Globus pallidus (tissue), 1 donor: ENCODE measurements at places on chromosomes 16 and 17.
A peak's percentile ranks its signal among the peaks of the same experiment; 100 is the strongest.

- DNase-seq, result no peak
Measured at GRCh38 chr17:1271030-1271423, 783 bp downstream of the BHLHA9 start.

DNA sequence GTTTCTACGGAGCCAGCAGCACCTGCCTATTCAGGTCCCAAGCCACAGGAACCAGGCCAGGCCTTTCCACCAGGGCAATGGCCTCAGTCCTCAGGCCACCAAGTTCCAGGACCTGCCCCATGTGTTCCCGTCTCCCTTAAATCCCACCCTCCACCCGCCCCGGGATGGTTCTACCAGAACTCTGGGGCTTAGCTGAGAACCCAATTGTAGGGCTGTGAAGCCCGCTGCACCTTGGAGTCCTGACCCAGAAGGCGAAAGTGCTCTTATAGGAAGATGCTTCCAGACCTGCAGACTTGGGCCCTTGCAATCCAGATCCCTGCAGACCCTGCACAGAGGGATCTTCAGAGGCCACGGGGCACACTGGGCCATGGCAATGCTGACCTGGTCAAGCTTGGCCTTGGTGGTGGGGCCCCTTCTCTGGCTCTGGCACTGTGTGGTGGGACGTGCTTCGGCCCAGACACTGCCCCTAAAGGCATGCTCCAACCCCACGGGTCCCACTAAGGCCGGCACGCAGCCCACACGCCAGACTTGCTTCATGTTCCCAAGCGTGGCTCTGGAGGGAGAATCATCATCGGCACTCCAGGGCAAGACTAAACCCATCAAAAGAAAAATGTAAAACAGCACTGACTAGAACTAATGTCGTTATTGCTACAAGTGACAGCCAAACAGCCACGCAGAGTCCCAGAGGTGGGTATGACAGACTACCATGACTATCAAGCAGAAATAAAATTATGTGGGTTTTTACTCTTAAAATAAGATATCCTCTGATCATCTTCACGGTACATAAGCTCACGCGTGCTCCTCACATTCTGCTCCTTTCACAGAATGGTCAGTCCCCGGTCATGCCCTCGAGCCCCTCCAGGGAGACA lies 41.3 kb upstream of the ATP2A3 start:
- no peak for DNase-seq

DNA sequence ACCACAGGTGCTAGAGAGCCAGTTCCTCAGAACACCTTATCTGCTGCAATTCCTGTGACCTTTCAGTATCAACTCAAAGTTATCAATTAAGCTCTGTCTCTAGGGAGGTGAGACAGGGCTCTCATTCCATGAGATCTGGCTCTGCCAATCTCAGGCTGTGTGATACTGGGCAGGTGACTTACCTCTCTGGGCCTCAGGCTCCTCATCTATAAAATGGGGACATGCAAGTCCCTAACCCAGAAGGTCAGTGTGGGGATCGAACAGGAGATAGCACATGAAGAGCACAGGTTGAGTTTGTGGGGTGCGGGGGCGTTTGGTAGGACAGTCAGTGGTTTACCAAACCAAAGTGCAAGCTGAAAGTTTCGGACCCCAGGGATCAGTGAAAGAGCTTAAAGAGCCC lies 319.3 kb upstream of the CCL2 start:
- no peak for DNase-seq

- DNase-seq, result no peak
Measured at GRCh38 chr17:29059281-29059680, 16.3 kb downstream of the PIPOX start.

GRCh38 chr16:63921737-63922295 lies 1200.0 kb downstream of the CDH11 start:
- no peak for DNase-seq

DNA sequence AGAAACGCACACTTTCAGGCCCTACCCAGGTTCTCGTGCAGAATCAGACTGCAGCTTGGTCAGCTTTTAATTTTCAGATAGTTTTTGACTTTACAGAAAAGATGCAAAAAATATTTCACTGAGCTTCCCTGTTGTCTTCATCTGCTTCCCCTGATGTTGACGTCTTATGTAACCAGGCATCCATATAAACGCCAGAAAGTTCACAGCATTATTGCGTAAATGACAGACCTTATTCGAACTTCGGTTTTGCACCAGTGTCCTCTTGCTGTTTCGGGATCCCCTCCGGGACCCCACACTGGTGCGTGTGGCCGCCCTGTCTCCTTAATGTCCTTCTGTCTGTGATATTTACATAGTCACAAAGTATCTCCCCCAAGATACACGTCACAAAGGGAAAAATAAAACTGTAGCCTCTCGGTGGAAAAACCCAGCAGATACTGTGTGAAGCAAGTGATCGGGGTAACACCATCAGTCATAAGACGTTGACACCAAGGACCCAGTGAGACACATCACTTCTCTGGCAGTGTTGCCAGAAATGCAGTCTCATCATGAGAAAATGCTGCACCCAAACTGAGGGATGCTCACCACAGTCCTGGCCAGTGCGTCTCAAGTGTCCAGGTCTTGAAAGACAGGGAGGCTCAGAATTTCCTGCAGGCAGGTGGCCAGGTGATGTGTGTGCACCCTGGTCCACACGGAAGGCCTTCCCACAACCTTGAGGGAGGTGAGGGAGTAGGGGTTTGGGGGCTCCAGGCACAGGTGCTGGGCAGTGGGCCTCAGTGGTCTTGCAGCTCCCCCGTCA lies 4.3 kb downstream of the BANP start:
- DNase-seq, result no peak

- peak; percentile 9 for DNase-seq
Measured at GRCh38 chr16:57893559-57894389, 77.2 kb downstream of the CNGB1 start.

DNA sequence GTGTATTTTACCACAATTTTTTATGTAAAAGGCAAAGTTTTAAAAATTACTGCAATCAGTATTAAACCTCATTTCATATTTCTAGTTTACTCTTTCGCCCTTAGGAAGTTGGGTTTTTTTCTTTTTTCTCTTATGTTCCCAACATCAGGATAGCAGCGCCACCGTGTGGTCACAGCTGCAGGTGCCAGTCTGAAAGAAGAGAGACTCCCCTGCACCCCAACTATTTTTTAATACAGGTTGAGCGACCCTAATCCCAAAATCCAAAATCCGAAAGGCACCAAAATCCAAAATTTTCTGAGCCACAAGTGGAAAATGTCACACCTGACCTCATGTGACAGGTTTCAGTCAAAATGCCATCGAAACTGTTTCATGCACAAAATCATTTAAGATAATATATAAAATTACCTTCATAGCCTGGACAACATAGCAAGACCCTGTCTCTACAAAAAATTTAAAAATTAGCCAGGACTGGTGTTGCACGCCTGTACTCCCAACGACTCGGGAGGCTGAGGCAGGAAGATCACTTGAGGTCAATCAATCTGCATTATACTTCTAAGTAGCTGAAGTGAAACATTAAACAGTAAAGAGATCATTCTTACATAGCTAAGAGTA lies 21.8 kb upstream of the ASGR2 start:
- DNase-seq, result no peak

GRCh38 chr16:1311738-1312466 lies 2.5 kb downstream of the UBE2I start:
- no peak for DNase-seq
